ENCODE measurements at places on chromosomes 16 and 17. TPM values are rescaled to one million over a fixed set of nuclear protein-coding genes. Genes with fewer than 3 reads are reported as not detected.

DNA sequence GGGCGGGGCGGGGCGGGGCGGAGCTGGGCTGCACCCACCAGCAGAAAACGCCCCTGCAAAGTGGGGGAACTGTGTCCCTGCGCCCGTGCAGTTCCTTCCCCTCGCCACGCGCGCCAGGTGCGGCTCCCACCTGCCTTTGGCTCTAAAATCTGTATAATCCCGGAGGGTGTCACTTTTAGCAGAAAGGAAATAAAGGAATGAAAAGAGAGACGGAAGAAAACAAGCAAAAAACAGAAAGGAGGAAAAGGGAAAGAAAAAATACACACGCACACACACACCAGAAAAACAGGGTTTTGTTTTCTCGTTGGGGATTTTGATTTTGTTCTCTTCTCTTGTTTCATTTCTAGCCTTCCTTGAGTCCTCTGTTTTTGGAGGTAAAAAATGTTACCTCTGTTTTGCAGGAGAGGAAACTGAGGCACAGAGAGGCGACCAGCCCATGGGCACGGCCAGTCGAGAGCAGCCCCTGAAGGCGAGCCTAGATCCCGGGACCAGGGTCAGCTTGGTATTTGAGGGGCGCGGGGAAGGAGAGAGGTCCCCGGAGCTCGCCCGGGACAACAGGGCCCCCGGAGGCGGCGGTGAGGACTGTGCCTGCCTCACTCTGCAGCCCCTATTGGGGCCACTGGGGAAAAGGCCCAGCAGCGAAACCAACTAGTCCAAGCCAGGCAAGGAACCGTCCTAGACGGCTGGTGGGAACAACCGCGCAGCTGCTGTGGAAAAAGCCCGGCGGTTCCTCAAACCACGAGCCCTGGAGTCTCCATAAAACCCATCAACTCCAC lies 594 bp upstream of the CARHSP1 start:
- DNase-seq = no peak

GRCh38 chr17:65504141-65504540 lies 57.3 kb downstream of the AXIN2 start:
- DNase-seq = no peak

- DNase-seq = no peak
Measured at GRCh38 chr17:11668618-11669017, 70.3 kb downstream of the DNAH9 start.

GRCh38 chr16:57478396-57479204 lies 7.7 kb downstream of the DOK4 start:
- DNase-seq = no peak

The AATF gene
- 39.4 TPM for total RNA-seq

- no peak for DNase-seq
Measured at GRCh38 chr17:48053758-48054237, 5.6 kb downstream of the NFE2L1 start.

DNA sequence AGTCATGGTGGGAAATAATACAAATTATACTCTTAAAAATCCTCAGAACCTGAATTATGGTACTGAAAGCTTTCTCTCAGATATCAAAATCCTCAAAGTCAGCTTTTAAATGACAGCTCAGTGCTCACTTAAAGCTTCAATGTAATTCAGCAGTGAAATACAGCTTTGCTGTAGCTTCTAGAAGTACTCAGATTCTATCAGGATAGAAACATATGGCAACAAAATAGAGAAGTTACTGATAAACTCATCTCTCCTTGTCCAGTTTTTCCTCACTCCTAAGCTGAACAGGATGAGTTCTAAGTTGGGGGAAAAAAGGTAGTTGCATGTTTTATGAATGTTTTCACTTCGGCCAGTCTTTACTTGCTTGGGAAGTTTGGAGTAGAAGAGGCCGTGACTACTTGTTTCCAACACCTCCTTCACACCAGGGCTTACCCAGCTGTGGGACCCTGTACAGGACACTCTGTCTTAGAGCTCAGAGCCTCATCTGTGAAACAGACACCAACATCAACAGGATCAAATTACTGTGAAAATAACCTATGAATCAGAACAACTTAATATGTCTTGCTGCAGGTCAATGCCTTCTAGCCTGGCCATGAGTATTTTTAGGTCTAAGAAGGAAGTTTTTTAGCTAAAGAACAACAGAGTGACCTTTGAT lies 30.2 kb downstream of the OGFOD1 start:
- DNase-seq = no peak

The ATP6V0A1 gene
- 112 TPM for total RNA-seq

DNA sequence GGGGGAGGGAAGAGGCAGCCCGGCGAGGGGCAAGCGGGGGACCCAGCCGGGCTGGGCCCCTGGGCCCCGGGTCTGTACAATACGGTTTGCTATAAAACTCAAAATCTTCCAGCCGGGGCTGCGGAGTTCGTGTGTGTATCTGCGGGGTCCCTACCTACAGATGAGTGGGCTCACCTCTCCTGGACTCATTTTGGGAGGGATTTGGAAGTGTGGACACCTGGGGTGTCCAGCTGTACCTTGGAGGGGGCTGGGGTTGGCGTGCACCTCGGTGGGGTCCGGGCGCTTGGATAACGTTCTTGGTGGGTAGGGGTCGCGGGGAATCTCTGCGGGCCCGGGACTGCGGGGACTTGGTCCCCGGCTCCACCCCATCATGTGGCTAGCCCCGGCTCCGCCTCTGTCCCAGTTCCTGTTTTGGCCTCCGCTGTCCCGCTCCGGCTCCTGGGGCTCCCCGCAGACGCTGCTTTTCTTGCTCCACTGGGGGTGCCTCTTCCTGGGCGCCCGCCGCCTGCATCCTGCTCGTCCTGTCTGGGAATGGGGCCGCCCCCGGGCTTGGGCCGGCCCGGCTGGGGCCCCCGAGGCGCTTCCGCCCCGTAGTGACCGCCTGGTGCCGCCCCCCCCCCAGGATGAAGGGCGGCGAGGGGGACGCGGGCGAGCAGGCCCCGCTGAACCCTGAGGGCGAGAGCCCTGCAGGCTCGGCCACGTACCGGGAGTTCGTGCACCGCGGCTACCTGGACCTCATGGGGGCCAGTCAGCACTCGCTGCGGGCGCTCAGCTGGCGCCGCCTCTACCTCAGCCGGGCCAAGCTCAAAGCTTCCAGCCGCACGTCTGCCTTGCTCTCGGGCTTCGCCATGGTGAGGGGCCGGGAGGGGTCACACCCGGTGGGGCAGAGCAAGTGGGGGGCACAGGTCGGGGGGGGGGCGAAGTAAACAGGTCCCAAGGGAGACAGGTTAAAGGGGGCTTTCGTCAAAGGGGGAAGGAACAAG lies at the start of gene ORAI3:
Gene ORAI3 (plus strand): TSS at position 402 of the 983 bp plus-strand sequence. CDS start 222 bp downstream, at position 624.
- DNase-seq = peak; percentile 76

The RUNDC3A gene
- 3.4 TPM for total RNA-seq

GRCh38 chr17:44808156-44808555 lies 21.9 kb downstream of the GJC1 start:
- no peak for DNase-seq

- no peak for DNase-seq
Measured at GRCh38 chr16:86424985-86425384, 85.3 kb upstream of the FOXF1 start.

DNA sequence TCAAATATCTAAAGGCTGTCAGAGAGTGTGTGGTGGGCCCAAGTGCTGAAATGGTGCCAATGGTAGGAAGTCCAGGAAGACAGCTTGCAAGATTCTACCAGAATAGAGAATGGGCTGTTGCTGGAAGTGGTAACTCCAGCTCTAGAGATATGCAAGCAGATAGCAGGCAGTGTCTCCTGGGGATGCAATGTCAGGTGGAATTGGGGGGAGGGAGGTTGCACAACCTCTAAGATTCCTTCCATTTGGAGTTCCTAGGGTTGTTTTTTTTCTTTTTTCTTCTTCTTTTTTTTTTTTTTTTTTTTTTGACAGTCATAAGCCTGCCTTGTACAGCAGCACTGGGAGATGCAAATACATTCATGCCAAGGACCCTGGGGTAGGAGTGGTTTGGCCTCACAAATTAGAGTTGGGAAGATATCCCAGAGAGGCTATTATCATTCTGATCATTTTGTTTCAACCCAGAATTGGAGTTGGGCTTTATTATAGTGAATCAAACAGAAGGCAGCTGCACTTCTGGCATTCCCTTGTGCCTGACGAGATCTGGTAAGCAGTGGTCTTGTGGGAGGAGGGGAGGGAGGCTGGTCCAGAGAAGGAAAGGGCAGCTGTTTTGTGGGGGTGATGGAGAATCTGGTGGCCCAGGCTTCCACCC lies 51.1 kb downstream of the SLC6A2 start:
- DNase-seq = no peak

The GNGT2 gene
- total RNA-seq = not detected

DNA sequence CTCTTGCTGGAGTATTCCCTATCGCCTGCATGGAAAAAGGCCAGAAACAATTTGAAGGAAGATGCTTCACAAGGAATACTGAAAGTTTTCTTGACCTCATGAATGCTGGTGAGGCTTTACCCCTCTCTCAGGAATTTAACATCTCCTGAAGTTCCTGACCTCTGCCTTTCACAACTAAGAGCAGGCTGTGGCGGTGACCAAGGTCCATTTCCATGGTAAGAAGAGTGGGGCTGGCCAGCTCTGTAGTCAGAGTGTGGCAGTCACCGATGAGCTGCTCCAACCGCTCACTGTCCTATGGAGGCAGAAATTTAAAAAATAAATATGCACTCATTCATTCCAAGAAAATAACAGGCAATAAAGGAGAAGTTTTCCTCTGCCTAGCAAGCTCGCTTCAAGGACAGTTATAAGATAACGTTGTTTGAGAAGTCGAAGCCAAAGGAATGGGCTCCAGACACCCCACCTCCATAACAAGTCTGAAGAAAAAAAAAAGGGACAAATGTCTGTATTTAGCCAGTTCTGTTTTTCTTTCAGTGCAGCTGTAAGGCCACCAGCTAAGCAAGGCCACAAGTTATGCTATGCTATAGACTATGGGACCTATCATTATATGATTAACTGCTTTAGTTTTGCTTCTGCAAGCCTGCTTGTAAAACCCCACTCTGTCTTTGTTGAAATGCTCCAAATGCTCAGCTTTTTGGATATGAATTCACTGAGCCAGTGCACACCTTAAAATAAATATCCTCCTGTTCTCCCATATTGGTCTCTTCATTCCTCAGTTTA lies 6.0 kb upstream of the CCL4L2 start:
- no peak for DNase-seq

The HSD11B2 gene
- total RNA-seq = not detected

GRCh38 chr16:65624229-65624628 lies 502.4 kb upstream of the CDH11 start:
- DNase-seq = no peak

DNA sequence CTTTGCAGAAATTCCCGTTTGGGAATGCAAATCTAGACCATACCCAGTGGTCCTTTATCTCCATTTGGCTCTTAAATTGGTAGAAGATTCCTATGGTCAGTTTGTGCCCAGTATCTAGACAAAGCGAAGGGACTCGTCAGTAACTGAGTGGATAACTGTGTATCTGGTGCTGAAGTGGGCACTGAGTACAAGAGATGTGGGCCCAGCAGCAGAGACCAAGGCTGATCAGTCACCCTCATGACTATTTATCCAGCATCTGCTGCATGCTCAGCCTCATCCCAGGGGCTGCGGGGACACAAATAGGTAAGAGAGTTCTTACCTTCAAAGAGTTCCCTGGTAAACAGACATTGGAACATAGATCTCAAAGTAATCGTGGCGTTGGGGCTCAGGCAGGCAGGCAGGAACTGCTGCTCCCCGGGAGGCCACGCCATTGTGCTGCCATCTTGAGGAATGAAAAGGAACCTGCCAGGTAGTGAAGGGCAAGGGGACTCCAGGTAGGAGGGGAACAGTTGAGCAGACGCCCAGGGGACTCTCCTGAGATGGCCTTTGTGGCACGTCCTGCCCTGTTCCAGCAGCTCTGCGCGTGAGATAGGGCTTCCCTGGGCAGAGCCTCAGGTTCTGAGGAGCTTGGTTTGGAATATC lies 10.3 kb downstream of the NT5M start:
- peak; percentile 58 for DNase-seq

DNA sequence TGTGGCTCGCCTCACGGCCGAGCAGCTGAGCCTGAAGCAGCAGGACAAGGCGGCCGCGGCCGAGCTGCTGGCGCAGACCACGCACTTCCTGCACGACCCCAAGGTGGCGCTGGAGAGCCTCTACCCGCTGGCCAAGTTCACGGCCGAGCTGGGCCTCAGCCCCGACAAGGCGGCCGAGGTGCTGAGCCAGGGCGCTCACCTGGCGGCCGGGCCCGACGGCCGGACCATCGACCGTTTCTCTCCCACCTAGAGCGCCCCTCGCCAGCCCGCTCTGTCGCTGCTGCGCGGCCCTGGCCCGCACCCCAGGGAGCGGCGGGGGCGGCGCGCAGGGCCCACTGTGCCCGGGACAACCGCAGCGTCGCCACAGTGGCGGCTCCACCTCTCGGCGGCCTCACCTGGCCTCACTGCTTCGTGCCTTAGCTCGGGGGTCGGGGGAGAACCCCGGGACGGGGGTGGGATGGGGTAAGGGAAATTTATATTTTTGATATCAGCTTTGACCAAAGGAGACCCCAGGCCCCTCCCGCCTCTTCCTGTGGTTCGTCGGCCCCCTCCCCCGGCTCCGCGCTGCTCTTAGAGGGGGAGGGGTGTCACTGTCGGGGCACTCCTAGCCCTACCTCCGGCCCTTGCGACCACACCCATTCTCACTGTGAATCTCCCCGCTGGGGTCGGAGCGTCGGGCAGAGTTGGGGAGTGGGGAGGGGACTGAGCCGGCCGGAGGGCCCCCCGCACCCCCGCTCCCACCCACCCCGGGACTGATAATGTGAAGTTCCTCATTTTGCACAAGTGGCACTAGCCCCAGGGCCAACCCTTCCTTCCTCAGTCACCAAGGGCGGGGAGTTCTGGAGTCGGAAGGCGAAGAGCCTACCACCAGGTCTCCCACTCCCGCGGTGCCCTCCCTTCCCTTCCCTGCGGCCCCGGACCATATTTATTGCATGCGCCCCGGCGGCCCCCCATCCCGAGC lies 4.0 kb downstream of the HIC1 start:
- DNase-seq = no peak

- no peak for DNase-seq
Measured at GRCh38 chr17:76935331-76935730, 67.1 kb downstream of the MGAT5B start.

DNA sequence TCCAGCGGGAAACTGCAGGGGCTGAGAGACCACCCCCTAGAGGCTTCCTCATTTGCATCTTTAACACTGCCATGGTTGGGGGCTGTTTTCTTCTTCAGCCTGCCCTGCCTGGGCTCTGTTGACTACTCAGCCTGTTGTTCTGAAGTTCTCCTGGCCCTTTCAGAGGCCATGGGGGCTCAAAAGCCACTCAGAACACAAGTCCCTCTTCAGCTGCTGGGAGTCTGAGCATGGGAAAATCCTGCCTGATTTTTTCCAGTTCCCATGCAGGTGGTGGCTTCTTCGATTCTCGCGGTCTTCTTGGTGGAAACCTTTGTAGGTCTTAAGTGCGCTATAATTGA lies 36.3 kb downstream of the PLCG2 start:
- no peak for DNase-seq

GRCh38 chr16:57628783-57629293 lies 408 bp downstream of the ADGRG1 start:
- DNase-seq = no peak

DNA sequence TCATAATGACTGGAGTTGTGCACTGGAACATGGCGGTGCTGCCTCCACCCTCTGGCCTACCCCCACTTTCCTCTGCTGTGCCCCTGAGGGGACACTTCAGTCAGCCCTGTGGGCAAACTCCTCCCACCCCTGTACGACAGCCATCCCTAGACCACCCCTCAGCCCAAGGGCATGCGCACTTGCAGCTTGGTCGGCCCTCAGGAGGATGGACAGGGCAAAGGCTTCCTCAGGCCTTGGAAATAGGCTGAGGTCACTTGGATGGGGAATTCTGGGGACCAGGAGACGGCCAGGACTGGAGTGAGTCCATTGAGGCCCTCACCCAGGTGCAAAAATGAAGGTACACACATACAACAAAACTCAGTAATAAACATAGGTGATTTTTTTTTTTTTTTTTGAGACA lies 41.0 kb downstream of the FZD2 start:
- DNase-seq = no peak

The ACAP1 gene
- total RNA-seq = 0.61 TPM

The ZNF597 gene
- 0.61 TPM for total RNA-seq

The HOXB5 gene
- not detected for total RNA-seq
